Right hindlimb (tissue), 1 donor: ENCODE measurements at places on chromosomes 3 and 15.

GRCh38 chr3:73523661-73524060 is 101.1 kb downstream of the PDZRN3 start:
- no peak for DNase-seq

GRCh38 chr3:186700267-186700666 is 16.9 kb upstream of the KNG1 start:
- no peak for DNase-seq

DNA sequence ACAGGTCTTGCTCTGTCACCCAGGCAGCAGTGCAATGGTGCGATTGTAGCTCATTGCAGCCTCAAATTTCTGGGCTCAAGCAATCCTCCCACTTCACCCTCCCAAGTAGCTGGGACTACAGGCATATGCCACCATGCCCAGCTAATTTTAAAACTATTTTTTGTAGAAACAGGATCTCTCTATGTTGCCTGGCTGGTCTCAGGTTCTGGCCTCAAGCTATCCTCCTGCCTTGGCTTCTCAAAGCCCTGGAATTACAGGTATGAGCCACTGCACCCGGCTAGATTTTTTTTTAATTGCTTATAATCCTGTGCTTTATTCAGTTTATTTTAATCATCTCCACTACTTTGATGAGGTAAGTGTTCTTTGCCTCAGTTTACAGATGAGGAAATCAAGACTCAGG is 156.5 kb downstream of the CHDH start:
- no peak for DNase-seq

DNA sequence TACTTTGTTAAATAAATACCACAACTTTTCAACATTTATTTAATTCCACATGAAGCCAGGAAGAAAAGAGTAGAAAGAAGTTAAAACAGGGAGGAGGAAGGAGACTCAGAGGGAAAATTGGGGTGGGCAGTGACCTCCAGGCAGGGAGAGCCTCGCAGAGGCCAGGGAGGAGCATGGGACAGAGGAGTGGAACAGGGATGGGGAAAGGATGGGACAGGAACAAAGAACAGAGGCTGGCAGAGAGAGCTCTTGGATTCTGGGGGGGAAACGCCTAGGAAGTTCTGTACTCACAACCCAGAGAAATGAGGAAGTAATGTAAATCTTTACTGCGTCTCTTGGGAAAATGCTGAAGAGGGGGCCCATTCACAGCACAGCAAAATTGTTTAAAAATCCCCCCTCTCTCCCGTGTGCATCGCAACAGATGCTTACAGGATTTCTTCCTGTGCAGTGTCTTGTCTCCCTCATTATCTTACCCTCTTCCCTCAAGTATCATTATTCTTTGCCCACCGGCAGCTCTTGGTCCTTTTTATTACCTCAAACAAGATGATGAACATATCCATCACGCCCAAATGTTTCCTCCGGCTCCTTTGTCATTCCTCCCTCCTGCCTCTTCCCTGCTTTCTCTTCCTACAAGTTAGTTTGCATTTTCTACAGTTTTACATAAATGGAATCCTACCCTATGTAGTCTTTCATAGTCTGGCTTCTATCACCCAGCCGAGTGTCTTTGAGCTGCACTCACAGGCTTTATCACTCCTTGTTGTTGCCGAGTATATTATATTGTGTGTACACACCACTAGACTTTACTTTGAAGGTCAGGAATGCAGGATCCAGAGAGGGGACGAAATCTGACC is 65.5 kb downstream of the ARHGAP31 start:
- no peak for DNase-seq

- no peak for DNase-seq
Observed at GRCh38 chr3:184382326-184383032, 2.6 kb downstream of the CHRD start.

- DNase-seq = no peak
Observed at GRCh38 chr3:69143612-69144011, 21.2 kb upstream of the LMOD3 start.

- no peak for DNase-seq
Observed at GRCh38 chr15:85872125-85872524, 77.4 kb upstream of the KLHL25 start.

DNA sequence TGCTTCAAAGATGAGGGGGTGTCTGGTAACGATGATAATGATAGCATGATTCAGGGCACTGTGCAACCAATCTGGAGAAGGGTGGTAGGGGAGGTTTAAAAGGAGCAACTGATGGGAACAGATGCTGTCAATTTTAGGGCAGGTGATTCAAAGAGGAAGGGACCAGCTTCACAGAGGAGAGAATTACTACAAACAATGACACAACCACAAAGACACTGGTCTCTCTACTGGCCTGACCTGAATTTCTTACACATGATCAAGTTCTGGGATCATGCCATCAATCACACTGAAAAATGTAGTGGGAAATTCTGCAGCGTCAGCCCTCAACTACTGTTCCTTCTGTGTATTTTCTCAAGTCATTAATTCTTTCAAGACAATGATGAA is 2.6 kb upstream of the CDV3 start:
- no peak for DNase-seq

GRCh38 chr15:40590667-40591050 is 3.4 kb upstream of the KNL1 start:
- no peak for DNase-seq

GRCh38 chr15:28967990-28968389 is 82.2 kb downstream of the APBA2 start:
- DNase-seq = no peak

- peak; percentile 13 for DNase-seq
Observed at GRCh38 chr15:70361891-70362290, 264.2 kb upstream of the TLE3 start.

DNA sequence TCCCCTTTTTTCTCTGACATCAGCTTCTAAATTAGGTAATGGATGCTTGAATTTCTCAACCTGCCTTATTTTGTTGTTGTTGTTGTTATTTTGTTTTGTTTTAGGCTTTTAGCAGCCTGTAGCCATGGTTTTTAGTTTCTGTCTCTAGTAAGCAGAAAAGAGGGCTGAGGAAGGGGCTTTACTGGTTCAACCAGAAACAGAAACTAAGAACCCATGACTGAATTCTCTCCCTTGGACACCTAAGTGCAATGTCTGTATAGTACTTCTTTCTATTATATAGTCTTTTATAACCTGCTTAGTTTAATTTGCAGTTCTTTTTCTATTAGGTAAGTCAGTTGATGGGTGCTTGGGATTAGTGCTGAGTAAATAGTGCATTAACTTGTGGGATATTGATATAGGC is 129.0 kb downstream of the BBX start:
- no peak for DNase-seq

DNA sequence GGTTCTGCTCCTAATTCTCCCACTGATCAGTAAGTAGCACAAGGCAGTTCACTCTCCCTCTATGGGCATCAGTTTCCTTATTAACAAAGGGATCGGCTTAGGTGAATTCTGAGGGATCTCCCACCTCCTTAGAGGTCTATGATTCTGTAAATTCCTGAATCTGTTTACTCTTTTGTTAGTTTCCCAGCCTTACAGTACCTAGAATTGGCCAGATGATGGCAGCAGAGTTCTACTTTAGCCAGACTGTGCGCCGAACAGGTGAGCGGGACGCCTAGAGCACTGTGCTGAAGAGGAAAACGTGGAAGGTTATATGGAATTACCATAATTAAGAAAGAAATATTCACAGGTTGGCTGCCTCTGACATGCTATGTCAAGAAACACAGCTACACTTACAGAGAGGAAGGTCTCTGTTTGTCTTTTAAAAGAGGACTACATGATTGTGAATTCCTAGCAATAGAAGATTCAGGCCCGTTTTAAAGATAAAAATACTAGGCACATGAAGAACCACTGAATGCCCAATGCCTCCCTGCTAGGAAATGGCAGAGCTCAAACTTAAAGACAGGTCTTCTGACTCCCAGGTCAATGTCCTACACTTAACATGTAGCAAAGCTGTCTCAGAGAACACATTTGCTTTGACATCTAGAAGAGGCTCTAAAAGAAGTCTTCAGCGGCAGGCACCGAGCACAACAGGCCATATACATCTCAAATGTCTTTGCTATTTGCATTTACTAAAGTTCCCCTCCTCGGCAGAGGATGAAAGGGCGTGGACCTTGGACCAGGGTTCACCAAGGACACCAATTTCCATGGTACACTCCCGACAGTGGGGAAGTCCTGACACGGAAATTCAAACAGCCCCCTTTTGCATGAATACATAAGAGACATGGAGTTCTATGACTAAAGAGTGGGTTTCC is 259.9 kb downstream of the FGF12 start:
- DNase-seq = no peak

DNA sequence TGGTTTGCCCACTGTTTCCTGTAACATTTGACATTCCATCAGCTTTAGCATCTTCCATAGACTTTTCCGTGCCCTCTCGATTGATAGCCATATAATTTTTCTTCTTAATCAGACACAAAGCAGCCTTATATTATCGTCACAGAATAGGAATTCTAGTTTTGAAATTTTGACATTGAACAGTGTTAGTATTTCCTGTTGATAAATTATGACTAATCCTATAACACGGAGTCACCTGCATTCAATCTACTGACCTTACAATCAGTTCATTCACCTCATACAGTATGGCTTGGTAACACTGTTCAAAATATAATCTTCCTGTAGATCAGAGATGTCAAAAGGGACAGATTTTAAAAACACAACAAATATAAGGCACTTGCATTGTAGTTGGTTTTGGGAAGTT is 423.7 kb downstream of the C3orf38 start:
- no peak for DNase-seq

- no peak for DNase-seq
Observed at GRCh38 chr15:87228460-87228859, 1028.1 kb downstream of the NTRK3 start.

- no peak for DNase-seq
Observed at GRCh38 chr15:31303726-31304648, 22.6 kb upstream of the KLF13 start.

DNA sequence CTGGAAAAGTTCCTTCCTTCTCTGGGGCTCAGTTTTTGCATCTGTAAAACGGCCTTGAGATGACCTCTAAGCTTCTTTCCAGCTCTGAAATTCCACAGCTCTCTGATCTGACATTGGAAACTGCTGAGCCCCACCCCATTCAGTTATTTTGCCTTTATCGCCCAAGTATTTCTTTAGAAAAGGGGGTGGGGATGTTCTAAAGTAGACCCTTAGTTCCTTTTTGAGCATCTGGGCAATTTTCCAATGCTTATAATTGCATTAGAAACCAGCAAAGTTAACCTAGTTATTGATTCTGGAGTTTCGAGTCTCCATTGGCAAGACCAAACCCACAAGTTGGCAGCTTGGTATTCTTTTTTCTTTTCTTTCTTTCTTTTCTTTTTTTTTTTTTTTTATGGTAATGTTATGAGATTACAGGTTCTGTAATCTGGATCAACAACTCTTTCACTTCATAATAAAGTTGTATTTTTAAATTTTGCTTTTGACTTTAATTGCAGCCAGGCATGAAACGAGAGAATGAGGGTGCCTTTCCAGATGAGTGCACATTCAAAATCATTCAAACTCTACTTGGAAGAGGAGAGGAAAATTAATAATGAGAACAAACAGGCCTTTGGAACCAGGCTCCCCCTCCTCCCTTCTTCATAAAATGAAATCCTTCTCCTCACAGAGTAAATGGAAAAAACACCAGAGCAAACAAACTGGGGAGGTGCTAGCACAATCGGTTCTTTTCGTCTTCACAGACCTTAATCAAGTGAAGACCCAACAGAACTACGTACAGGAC is 76.8 kb upstream of the LRIG1 start:
- DNase-seq = no peak

DNA sequence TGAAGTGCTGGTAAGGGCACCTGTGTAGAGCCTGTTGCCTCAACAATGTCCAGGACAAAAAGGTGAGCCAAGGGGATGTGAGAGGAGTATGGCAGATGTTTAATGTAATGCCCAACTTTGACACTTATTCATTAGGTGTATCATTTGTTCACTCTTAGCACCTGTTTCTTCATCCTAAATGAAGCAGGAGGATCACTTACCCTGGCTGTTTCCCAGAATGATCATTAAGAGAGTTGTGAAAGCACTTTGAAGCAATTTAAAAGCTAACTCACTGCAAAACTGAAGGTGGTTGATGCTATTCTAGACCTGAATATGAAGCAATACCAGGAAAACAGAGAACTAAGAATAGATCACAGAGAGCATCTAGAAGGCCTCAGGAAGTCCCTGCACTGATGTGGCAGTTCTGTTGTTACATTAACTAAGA is 3.4 kb upstream of the HHLA2 start:
- DNase-seq = no peak

GRCh38 chr3:97910931-97911351 is 61.3 kb downstream of the RIOX2 start:
- DNase-seq = no peak

- DNase-seq = no peak
Observed at GRCh38 chr3:53311882-53312281, 35.5 kb downstream of the DCP1A start.

DNA sequence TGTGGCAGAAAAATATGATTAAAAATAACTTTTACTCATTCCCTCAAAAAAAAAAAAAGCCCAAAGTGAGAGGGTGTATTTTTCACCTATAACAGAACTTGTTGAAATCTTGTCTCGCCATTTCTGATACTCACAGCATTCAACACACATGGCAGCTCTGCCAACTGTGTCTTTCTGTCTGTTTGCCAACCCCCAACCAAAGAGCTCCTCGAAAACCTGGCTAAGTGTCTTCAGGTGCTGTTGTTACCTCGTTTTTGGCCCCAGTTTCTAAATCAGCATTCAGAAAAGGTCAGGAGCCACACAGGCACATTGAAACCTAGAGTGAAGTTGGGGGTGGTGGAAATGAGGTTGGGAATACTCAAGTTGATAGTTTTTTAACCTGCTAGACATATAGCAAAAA is 123.5 kb downstream of the TMEM108 start:
- no peak for DNase-seq

DNA sequence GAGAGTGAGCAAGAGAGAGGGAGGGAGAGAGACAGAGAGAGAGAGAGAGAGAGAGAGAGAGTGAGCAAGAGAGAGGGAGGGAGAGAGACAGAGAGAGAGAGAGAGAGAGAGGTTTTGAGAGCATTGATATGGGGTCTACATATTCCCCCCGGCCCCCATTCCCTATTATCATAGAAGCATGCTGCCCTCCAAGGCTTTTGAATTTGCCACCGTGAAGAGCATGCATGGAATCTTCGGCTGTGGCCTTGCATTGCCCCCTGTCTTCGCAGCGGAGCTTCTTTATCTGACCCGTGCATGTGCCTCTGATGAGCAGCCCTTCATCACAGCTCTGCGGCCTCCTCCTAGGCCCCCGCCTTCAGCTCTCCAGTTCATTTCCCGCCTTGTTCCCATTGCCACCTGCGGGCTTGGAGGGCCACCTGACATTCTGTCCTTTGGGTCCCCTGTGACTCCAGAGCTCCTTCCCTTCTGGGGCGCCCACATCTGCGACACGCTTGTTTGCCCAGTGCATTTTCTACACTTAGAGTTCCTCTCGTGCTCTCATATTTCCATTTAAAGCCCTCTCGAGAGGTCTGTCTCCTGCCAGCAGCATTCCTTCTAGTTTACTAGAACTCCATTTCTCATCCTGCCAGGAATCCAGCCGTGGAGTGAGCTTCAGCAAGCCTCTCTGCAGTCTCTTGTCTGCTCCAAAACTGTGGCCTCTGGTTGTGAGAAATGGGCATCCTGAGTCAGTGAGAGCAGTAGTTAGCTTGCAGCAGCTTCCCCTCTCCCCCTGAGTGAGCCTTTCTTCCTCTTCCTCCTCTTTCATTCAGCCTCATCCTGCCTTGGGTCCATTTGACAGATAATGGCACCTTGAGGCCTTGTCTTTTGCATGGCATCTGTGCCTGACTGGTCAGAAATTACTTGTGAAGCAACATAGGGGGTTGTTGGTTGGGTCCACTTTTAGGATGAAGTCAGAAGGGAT is 25.3 kb downstream of the LPP start:
- peak; percentile 85 for DNase-seq

- no peak for DNase-seq
Observed at GRCh38 chr3:55690726-55691125, 203.6 kb upstream of the WNT5A start.
